Mucosa of descending colon (tissue), 3 donors: ENCODE measurements at places on chromosomes 2 and 18. TPM values are rescaled to one million over a fixed set of nuclear protein-coding genes. Genes with fewer than 3 reads are reported as not detected.

DNA sequence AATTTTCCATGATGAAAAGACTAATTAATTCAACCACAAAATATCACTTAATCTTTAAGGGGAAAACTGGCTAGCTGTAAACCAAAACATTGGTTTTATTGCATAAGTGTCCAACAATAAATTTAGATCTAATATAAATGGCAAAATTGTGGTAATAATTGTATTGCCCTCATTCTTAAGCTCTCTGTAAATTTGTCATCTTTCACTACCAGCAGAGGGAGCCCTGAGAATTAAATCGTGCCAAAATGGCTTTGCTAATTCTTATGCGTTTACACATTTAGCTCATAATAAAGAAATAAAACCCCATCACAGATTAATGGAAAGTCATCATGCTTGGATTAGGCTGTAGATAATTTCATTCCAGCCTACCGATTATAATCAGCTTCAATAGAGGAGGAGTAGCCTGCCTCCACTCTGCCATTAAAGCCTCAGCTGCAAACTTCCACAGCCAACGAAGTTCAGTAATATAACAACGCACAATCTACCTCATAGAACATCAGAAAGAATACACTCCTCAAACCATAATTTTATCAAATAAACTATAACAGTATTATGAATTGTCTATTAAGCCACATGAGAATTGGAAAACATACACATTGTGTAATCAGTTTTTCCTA is 70.0 kb upstream of the ATP5MC3 start:
- no peak for DNase-seq

The OLA1 gene
- 65.8 TPM for total RNA-seq

The FBXO41 gene
- 4.8 TPM for total RNA-seq

The LOXHD1 gene
- not detected for total RNA-seq

DNA sequence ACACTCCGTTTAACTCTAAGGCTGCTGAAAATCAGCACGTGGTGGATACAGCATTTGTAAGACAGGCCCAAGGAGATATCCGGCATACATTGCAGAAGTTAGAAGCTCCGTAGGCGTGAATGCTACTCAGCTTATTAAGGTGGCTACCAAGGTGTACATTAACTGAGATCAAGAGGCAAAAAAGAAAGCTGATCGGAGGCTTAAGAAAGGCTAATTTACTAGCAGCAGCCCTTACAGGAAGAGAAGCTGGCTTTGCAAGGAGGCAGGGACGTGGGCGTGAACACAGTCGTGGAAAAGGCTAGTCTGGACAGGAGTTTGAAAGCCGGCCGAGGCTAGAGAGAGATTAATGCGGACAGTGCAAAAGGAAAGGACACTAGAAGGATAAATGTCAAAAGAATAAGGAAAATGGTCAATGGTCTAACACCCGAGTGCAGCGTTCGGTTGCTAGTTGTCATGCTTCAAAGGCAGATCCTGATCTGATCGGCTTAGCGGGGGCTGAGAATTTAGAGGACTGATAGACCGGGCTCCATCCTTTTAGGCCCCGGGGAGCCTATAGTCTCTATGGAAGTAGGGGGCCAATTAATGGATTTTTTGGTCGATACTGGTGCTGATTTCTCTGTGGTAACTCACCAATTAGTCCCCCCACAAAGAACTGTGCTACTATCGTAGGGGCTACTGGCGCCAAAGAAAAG is 45.6 kb upstream of the SELENOI start:
- peak; percentile 55 for DNase-seq

GRCh38 chr2:84055816-84056215 is 403.3 kb downstream of the SUCLG1 start:
- no peak for DNase-seq

- no peak for DNase-seq
Observed at GRCh38 chr2:223894968-223895367, 50.2 kb downstream of the WDFY1 start.

DNA sequence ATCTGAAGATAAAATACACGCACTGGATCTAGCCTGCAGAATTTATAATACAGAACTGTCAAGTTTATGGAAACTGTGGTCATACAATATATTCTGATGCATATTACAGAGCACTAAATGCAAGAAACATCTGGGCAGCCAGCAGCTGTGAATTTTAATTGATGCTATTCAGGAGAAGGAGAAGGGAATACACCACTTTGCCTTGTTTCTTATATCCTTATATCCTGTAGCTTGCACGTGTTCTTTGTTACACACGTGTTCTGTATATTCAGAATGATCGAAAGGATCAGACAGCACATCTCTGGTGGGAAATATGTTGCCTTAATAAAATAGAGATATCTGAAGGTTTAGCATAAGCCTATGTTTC is 335.8 kb downstream of the AGPS start:
- no peak for DNase-seq

The ANKRD30BL gene
- not detected for total RNA-seq

GRCh38 chr2:26469092-26469710 is 8.7 kb downstream of the OTOF start:
- DNase-seq, result no peak

- DNase-seq, result peak; percentile 27
Observed at GRCh38 chr2:227324642-227324994, 433 bp upstream of the MFF start.

The SP9 gene
- total RNA-seq, result not detected

The RTP5 gene
- total RNA-seq, result not detected

- DNase-seq, result no peak
Observed at GRCh38 chr2:67900826-67901225, 162.0 kb downstream of the C1D start.

DNA sequence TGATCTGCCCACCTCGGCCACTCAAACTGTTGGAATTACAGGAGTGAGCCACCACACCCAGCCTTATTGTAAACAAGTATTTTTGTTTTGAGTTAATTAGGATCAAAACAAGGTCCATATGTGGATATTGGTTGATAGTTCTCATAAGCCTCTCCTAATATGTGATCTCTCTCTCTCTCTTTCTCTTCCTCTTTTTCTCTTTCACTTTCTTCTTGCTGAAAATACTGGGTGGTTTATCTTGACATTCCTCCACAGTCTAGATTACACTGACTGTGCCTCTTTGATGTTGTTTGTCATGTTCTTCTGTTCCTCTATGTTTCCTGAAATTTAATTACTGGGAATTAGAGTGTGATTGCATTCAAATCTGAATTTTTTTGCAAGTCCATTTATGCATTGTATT is 547.5 kb upstream of the NRXN1 start:
- DNase-seq, result no peak

DNA sequence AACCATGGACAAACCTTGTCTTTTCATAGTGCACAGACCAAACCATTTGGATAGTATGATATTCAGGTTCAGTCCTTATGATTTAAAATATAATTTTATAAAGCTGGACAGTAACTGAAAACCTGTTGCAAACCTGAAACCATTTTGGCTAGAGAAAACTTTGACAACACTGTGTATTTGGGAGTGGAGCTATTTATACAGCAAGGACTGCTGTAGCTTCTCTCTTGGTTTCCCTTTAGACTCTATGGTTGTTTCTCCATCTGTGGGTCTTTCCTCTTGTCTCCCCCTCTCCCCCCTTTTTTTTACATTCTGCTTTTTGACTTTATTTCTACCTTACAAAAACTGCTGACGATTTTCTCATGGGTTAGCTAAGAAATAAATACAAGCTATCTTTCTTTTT is 581.7 kb downstream of the SLC4A3 start:
- DNase-seq, result no peak

DNA sequence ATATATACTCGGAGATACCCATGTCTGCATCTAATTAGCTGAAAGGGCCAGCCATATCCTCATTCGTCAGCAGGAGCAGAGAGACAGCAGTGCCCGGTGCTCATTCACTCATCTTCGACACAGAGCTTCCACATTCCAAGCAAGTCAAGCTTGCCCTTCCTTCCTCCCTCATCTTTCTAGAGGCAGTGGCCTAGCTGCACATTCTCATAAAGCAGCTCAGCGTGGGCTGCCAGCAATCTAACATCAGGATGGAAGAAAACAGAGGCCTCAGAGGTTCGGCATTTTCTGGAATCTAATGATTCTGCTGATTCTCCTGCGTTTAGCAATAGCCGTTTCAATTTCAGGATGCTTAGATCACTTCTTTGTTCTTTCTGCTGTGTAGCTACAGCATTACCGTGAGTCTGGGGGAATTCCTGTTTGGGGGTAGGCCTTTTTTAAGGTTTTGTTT is 68.8 kb downstream of the CLHC1 start:
- no peak for DNase-seq

The SPC25 gene
- total RNA-seq, result 6.7 TPM

The WNT10A gene
- 0.17 TPM for total RNA-seq

DNA sequence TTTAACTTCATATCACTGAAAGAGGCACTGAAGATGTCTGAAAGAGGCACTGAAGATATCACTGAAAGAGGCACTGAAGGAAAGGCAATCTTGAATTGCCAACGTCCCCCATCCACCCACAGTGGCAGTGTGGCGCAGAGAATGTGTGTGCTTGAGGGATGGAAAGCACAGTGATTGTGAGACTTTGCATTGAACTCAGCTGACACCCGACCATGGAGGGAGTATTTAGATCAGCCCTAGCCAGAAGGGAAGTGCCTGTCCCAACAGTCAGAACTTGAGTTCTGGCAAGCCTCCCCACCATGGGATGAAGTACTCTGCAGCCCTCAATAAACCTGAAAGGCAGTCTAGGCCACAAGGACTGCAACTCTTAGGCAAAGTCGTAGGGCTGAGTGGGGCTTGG is 33.8 kb downstream of the MAP4K3 start:
- no peak for DNase-seq

DNA sequence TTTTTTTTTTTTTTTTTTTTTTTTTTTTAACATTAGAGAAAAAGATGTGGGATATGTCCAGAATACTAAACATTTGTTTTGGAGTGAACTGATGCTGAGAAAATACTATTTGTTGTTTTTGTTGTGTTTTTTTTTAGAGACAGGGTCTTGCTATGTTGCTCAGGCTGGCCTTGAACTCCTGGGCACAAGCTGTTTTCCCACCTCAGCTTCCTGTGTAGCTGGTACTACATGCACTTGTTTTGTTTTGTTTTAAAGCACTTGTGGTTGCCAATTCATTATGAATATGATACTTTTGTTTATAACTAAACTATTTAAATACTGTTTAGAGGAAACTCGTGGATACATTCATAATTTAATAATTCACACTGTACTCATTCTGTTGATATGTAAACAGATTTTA is 33.4 kb upstream of the DYSF start:
- no peak for DNase-seq

DNA sequence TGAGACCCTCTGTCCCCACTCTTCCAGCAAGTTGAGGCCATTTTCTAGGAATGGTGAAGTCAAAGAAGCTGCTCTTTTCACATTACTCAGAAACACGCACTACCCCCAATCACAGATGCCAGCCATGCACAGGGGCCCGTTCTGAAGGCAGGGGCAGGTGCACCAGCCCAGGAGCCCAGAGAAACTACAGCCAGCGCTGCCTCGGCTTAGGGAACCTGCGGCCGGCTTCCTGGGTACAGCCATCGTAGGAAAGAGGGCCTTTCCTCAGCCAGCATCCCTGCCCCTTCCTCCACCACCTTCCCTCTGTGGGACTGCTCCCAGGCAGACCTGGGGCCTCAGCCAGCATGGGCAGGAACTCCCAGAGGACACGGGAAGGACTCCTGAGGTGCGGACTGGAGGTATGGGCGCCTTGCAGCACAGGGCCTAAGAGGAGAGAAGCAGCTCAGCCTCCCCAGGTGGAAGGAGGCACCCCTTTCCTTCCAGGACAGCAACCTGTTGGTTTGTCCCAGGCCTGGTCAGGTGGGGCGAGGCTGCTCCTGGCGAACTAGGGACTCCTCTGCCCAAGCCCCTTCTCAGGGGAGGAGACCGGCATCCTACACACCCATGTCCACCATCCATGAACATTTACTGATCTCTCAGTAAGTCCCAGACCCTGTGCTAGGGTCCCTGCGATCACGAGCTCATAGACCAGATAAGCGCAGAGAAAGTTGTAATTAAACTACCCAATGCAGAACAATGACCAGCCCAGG is 99.0 kb upstream of the ID2 start:
- peak; percentile 49 for DNase-seq

- no peak for DNase-seq
Observed at GRCh38 chr2:239991689-239992314, 33.3 kb downstream of the NDUFA10 start.

- DNase-seq, result no peak
Observed at GRCh38 chr2:226981791-226982326, 146.0 kb downstream of the RHBDD1 start.

The IL1R2 gene
- total RNA-seq, result 40.3 TPM

- no peak for DNase-seq
Observed at GRCh38 chr2:62309465-62310091, 113.7 kb downstream of the B3GNT2 start.

DNA sequence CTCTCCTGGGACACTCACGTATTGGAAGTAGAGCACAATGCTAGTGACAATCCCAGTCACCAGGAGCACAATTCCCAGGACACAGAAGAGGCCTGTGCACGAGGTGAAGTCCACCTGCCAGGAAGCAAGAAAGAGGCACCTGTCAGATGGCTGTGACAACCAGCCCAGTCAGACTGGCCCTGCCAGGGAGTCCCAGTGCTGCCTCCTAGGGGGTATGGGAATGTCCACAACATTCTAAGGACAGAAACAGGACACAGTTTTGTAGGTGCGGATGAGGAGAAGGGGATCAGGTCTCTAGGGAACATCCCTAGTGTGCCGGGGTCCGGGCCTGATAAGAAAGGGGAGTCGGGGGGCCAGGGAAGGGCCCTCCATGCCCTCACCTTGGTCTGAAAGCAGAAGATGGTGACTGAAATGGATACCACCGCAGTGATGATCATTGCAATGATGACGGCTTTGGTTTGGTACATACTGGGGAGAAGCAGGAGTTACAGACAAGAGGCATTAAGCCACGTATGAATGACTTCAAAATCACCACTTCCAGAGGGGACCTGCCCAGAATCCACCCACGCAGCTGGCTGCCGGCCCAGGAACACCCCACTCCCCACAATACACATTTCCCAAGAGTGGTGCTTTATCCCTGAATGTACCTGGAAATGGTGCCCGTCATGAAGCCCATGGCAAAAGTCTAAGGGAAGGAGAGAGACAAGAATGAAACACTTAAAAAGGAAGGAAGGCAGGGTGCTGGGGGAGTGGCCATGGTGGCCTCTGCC is 6.9 kb downstream of the PNKD start:
- peak; percentile 25 for DNase-seq

DNA sequence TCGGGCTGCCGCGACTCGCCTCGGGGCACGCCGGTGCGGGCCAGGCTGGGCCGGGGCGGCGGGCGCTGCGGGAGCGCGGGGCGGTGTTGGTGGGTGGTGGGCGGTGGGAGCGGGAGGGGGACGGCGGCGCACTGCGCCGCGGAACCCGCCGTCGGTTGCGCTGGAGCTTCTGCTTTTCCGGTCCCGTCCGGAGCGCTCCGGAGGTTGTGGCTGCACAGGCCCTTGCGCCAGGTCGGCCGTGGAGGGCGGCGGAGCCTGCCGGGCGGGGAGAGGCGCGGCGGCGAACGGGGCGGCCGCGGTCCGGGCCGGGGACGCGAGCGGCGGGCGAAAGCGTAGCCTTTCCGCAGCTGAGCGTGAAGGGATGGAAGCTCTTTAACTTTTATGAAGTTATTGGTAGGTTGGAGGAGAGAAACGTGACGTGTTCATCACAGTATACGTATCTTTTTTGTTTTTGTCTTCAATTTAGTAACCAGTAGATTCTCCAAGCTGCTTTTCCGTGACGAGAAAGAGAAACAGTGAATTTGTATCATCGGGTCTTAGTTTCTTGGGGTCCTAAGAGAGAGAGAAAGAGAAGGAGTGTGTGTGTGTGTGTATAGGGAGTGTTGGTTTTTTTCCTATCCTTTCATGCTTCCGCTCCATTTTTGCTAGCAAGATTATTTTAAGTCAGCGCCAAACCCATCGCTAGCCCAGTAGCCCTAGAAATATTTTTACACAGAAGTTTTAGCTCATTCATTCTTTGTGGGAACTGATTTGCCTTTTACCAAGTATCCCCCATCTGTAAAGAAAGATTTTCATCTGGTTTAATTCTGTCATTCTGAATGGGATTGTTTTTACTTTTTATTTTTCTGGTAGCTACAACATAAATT is 535 bp downstream of the ATG4B start:
- DNase-seq, result peak; percentile 66
